GM03348 (cell line): ENCODE measurements at places on chromosomes 16 and 17.
A peak's percentile ranks its signal among the peaks of the same experiment; 100 is the strongest.

GRCh38 chr17:29572691-29573557 lies 4.4 kb downstream of the TP53I13 start:
- peak; percentile 85 for DNase-seq

DNA sequence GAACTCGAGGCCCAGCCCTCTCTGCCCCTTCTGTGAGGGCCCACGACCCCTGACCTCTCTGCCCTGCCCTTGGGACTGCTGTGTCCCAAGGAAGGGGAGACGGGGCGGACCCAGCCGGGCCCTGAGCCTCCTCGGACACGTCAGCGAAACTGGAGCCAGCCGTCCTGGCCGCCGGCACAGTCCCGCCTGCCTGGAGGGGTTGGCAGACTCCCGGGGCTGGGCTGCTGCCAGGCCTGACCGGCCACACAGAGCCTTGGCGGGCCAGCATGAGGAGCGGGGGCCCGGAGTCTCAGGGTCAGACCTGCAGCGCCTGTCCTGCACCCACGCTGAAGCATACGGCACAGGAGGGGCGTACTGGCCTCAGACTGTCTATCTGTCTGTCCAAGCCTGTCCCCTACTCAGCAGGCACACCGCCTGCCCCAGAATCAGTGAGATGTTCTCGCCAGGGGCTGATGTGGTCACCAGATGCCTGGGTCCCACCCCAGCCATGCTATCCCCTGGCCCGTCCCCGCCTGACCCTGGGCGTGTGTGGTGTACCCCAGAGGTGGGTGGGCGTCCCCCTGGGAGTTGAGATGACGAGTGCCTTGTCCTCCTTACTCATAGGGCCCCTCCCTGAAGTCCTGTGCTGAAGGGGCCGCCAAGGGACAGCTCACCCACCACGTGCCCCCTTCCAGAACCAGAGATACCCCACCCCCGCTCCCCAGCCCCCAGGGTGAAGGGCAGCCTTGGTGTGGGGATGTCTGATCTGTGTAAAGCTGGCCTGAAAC lies 4.7 kb downstream of the VASN start:
- DNase-seq: peak; percentile 91

DNA sequence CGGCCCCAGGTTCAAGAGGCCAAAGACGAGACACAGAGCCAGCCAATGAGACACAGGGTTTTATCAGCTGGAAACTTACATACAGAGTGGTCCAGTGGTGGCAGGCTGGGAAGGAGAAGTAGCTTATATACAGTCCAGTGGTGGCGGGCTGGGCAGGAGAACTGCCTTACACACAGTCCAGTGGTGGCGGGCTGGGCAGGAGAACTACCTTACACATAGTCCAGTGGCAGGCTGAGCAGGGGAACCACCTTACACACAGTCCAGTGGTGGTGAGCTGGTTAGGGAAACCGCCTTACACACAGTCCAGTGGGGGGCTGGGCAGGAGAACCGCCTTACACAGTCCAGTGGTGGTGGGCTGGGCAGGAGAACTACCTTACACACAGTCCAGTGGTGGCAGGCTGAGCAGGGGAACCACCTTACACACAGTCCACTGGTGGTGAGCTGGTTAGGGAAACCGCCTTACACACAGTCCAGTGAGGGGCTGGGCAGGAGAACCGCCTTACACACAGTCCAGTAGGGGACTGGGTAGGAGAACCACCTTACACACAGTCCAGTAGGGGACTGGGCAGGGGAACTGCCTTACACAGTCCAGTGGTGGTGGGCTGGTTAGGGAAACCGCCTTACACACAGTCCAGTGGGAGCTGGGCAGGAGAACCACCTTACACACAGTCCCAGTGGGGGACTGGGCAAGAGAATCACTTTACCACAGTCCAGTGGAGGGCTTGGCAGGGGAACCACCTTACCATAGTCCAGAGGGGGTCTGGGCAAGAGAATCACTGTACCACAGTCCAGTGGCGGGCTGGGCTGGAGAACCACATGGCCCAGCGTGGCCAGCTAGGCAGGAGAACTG lies 90.9 kb downstream of the GAS7 start:
- DNase-seq: no peak

DNA sequence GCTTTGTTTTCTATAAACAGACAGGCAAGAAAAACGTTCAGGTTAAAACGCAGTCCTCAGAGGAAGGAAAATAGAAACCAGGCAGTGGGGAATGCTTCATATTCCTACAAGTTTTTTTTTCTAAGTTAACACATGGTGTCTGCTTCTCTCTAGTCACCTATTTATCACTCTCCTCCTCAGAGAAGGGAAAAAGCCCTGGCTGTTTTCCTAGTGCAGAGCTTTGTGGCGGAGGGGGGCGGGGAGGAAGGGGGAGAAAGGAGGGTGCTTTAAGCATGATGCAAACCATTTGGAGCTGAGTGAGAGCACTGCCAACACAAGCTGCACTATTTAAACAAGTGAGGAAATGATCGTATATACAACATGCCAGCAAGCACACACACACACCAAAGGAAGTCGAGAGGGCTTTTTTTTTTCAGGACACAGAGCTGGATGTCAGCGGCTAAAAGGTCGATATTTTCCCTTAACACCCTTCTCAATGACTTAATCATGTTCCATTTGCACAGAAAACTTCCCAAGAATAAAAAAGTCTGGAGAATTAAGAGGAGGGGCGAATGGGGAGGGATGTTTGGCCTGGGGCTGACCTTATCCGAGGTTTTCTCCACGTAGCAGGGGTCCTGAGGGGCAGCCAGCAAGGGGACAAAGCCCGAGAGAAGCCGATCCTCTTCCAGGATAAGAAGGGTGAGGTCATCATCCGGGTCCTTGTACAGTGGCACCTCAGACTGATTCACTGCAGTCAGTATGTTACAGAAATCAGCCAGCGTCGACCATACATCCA lies 117.4 kb downstream of the HIC1 start:
- DNase-seq: peak; percentile 83

DNA sequence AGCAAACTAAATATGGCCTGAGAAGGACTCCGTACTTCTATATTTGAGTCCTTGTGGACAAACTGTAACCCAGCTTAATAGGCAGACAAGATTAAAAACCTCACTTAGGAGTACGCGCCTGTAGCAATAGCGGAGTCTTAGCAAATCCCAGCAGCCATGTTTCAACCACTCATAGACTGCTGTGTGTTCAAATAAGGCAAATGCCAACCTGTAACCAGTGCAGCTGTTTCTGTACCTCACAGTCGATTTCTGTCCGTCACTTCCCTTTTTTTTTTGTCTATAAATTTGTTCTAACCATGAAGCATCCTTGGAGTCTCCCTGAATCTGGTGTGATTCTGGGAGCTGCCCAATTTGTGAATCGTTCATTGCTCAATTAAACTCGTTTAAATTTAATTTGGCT lies 30.2 kb downstream of the TANC2 start:
- DNase-seq: no peak

DNA sequence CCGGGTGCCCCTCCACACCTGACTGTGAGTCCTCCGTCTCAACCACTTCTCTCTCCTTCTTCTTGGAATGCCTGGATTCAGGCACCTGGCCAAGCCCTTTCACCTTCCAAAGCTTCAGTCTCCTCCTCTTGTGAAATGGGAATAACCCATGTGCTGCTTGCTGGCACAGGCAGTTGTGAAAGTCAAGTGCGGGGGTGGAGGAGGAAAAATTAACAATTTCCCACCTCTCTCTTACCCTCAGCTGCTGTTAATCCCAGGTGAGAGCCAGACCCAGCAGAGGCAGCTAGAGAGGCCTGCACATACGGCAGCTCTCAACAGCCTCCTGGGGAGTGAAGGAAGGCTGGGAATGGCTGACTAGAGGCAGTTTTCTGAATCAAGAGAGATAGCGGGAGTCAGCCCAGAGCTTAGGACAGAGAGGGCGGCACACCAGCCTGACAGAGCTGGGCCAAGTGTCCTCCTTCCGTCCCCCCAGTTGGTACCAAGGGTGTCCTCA lies 77.9 kb upstream of the LGALS9 start:
- DNase-seq: no peak

DNA sequence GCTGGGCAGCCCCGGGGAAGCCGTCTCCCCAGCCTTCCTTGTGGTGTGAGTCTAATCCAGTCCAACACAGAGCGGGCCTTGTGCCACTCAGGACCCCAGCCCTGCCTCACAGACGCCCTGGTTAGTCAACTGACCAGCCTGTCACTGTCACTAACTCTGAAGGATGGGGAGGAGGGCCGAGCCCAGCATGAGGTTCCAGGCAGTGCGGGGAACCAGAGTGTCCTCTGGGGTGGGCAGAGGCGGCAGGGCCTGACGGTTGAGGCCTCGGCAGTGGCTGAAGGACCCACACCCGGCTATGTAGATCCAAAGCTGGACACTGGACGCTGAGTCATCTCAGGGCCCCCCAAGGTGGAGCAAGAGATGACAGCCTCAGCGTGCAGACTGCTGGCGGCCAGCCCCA lies 8.6 kb downstream of the RPUSD1 start:
- DNase-seq: no peak

GRCh38 chr16:2276368-2277195 lies 8.7 kb upstream of the RNPS1 start:
- DNase-seq: no peak

DNA sequence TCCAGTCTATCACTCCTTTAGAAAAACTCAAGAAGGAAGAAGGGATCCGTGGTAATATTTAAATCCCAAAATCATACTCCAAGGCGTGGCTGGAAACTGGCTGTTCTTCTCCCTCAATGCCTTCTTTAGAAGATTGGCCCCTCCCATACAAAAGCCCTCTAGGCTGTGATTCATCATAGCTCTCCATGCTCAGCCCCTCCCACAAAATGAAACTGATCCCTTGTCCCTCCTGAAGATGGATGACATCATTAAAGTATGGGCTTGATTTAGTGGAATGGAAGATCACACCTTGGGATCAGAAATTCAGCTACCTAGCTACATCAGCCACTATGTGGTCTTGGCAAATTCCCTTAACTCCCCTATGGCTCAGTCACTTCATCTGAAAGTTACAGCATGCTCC lies 4.1 kb downstream of the GRIN2A start:
- DNase-seq: no peak

DNA sequence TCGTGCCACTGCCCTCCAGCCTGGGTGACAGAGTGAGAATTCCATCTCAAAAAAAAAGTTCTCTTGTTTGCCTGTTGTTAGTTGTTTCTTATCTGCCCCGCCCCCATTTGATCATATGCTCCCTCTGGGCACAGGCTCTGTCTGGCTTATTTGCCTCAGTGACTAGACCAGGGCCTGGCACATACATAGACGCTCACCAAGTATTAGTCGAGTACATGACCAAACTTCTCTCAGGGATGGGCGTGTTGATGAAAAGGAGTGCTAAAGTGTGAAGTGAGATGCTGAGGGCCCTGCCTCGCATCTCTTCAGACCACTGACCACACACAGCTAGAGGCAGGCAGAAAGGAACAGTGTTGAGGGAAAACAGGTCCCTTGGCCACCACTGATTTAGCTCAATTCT lies 3.3 kb upstream of the HELZ start:
- no peak for DNase-seq

- DNase-seq: no peak
Measured at GRCh38 chr16:11602321-11602720, 15.6 kb upstream of the LITAF start.

- peak; percentile 29 for DNase-seq
Measured at GRCh38 chr17:57499648-57500049, 243.3 kb downstream of the MSI2 start.

GRCh38 chr17:4422864-4423263 lies 10.9 kb upstream of the SPNS3 start:
- DNase-seq: no peak

DNA sequence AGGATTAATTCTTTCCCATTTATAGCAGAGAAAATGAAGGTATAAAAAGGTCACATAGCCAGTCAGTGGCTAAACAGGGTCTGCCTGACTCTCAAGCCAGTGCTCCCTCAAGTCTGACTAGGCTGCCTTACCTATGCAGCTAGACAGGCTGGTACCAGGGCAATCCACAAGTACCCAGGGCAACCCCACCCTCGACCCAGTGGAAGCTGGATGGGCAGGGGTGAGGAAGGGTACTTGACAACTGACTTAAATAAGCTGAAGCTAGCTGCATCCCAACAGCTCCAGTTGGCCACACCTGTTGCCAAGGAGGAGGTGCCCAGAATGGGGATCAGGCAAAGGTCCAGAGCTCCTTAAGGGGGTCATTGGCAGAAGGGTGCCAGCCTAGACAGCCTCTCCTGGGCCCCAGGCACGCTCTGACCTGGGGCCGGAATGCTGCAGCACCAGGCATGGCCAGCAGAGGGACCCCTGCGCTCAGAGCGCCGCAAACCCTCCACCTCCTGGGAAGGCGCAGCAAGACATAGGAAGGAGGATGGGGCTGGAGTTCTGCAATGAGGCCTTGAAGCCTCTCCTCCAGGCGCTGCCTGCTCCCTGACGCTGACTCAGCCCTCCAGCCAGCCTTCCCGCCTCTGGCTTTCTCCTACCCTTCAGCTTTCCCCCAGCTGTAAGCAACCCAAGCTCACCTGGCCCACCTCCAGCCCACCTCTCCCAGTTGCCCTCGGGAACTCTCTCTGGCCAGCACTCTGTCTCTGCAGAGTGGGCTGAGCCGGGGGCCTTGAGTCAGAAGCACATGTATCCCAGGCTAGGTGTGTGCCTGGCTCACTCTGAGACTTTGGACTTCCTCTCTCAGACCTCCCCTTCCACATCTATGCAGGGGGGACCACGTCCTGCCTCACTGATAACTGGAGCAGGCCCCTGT lies 28.8 kb downstream of the MPP2 start:
- DNase-seq: peak; percentile 95

DNA sequence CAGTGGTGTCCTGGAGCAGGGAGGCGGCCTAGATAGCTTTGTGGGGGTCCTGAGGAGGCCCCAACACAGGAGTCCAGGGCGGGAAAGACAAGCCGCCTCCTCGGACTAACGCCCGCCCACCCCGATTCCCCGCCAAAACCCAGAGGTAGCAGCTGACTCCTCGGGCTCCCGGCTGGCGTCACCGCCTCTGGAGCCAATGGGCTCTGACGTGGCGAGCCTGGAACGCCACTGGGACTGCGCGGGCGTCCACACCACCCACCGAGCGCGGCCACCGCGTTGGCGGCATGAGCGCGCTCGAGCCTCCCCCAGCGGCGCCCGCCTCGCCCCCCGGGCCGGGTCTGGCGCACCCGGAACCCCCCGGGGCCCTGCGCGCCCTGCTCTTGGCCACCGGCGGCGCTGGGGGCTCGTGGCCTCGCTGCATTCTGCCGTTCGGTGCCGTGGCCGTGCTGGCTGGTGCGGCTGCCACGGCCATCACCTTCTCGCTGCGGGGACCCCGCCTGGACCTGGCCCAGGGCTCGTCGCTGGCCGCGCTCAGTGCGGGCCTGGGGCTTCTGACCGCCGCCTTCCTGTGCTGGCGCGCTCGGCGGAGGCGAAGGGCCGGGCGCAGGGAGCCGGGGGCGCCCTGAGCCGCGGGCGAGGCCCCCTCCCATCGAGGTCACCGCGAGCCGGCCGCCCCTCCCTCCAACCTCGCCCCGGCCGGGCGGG lies 3.4 kb upstream of the NTN3 start:
- peak; percentile 89 for DNase-seq
